ENCODE measurements at places on chromosomes 1 and 21.

- no peak for DNase-seq
Observed at GRCh38 chr1:166972826-166973225, 2.5 kb downstream of the ILDR2 start.

DNA sequence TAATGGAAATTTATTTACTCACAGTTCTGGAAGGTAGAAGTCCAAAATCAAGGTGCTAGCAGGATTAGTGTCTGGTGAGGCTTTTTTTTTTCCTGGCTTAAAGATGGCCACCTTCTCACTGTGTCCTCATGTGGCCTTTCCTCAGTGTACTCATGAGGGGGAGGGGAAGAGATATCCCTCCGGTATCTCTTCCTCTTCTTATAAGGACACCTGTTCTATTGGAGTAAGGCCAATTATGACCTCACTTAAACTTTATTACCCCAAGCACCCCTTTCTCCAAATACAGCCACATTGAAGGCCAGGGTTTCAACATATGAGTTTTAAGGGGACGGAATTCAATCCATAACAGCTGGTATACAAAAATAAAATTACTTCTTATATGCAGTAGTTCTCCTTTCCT is 203.7 kb upstream of the C1orf87 start:
- no peak for DNase-seq

DNA sequence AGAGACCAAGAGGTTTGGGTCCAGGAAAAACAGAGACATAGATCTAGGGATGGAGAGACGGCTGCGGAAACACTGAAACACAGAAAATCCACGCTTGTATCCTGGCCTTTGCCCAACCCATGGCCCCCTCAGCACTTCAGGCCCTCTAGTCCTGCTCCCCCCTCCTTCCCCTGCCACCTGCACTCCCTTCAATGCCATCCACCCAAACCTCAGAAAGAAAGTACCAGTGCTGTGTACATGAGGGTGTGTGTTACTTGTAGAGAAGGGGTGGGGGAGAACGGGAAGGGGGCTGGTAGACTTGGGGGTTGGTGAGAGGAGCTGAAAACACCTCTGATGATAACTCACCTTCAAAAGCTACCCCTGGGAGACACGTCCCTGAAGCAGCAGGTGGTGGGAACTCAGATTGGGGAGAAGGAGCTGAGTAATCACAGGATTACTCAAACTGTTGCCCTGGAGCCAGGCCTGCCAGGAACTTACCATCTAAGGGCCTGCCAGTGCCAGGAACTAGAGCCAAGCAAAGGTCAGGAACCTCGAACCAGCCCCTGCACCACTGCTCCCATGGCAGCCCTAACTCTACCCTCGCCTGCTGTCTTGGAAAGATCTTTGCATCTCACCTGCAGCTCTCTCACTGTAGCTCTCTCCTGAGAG is 11.5 kb downstream of the RORC start:
- DNase-seq: no peak

GRCh38 chr1:61930116-61930645 is 187.9 kb downstream of the PATJ start:
- DNase-seq: no peak

- DNase-seq: peak; percentile 78
Observed at GRCh38 chr1:167223144-167224103, 2.7 kb downstream of the POU2F1 start.

- peak; percentile 11 for DNase-seq
Observed at GRCh38 chr1:65688848-65689247, 103.8 kb upstream of the PDE4B start.

DNA sequence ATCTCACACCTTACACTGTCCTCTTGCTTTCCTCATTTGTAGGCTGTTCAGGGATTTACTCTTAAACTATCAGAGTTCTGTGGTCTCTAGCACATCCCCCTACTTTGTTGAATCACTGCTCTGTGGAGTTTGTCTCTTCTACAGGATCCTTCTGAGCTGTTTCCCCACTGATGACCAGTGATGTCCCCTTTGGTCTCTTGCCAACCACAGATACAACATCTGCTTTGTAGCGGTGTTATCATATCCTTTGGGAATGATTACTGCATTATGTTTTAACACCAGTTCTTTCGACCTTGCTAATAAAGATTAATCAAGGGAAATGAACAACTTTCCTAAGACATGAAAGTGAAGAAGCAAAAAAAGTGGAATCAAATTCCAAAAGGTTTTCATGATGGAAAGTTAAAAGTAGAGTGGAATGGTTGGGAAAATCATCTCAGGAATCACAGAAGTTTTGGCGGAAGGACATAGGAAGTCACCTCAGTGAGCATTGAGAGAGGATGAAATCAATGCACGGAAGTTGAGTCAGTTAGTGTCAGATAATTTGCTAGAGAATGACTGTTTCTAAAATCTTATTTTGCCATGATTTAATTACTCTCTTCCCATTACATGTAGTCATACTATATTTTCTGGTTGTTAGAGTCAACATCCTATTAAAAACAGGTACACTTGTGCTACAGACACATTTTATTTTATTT is 11.2 kb downstream of the OR10K2 start:
- DNase-seq: no peak

- DNase-seq: no peak
Observed at GRCh38 chr21:44611551-44611950, 328 bp upstream of the KRTAP10-8 start.

- DNase-seq: peak; percentile 25
Observed at GRCh38 chr1:32754317-32755097, 51.9 kb upstream of the SYNC start.

- DNase-seq: peak; percentile 8
Observed at GRCh38 chr1:184425449-184426277, 38.8 kb downstream of the C1orf21 start.

GRCh38 chr1:179923029-179923428 is 31.6 kb upstream of the CEP350 start:
- DNase-seq: no peak

DNA sequence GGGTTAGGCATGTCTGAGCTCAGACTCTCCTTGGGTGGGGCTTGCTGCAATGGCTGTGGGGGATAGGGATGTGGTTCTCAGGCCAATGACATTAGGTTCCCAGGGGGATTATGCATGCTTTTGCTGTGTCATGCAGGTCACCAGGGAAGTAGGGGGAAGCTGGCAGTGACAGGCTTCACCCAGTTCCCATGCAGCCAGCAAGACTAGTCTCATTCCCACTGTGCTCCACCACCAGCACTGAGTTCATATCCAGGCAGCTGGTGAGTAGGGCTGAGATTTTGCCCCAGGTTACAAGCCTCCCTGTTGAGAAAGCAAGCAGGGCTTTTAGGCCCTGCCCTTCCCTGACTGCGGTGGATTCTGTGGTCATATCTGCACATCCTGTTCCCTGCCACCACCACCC is 32.1 kb upstream of the PLA2G5 start:
- no peak for DNase-seq

- DNase-seq: no peak
Observed at GRCh38 chr1:147514233-147514632, 27.1 kb upstream of the BCL9 start.

DNA sequence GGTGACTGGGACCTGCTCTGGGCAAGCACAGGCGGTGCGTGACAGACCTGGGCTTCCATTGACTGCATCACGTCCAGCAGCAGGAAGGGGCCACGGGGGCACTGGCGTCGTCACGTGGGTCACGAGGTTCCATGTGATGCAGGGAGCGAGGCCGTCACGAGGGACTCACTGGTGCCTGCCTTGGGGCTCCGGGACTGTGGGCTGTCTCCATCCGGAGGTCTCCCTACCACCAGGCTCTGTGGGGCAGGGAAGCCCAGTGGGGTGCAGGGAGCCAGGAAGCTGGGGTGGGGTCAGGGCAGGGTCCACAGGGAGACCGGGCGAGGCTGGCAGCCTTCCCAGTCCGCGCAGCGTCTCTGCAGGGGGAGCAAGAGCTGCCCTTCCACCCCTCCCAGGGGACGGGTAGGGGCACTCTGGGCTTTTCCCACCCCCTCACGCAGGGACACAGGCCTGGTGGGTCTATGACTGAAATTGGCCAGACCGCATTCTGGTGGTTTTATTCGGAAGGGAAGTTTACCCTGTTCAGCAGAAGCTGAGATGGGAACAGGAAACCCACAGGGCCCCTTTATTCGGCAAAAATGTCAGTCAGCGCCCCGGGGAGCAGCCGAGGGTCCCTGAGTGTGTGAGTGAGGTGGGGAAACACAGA is 416 bp upstream of the TNFRSF14 start:
- peak; percentile 45 for DNase-seq

- no peak for DNase-seq
Observed at GRCh38 chr1:150387200-150387599, 23.3 kb downstream of the RPRD2 start.

DNA sequence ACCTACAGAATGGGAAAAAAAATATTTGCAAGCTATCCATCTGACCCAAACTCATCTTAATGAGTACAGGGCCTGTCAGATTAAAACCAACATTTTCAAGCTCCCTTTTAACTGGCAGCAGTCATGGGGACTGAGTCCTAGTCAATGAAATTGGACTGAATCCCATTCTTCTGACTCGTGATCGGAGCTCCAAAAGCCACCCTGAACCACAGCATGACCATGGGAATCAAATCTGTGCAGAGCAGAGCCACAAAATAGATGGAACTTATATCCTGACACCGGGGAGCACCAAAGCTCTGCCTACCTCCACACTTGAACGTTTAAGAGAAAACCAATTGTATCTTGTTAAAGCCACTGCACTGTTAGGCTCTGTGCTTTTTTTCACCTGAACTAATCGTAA is 5.0 kb upstream of the RWDD3 start:
- no peak for DNase-seq

DNA sequence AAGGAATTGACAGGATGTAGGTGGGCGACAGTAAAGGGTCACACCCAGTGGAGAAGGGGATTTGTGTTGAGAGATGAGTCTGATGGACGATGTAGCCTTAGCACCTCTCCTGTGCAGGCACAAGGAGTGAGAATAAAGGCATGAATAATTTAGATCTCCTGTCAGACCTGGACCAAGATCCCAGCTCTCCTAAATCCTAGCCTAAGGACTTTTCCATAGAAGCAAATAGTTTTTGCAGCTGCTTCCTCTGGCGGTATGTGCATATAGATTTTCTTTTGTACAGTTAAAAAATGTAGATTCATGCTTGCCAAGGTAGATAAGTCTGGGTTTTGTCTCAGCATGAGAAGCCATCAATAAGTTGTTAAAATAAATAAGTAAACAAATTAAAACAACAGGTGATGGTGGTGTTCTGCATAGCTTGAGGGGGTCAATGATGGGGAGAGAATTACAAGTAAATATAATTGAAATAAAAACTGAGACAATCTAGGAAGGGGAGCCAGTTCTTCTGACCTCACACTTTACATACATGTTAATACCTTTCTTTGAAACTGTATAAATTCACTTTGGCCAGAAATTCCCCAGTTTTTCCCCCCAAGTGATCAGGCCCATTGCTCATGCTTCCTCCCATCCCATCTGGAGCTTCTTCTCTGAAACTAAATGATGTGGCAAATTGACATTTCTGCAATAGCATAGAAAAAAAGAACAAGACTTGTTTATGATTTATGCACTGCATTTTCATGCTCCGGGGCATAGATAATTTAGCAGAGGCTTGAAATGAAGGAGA is 12.4 kb upstream of the ZP4 start:
- DNase-seq: no peak

DNA sequence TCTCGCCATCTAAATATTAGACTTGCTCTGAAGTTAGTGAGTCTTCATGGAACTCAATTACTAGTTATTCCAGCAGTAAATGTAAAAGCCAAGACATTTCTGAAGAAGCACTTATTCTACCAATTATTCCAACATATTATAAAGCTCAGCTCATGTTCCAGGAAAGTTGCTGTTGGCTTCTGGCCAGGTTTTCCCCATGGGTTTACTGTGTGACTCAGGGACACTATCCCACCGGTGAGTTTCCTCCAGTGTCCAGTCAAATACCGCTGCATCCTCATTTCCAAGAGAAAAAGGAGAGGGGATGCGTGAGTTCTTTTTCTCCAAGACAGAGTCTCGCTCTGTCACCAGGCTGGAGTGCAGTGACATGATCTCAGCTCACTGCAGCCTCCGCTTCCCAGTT is 9.2 kb upstream of the HHIPL2 start:
- DNase-seq: peak; percentile 47

DNA sequence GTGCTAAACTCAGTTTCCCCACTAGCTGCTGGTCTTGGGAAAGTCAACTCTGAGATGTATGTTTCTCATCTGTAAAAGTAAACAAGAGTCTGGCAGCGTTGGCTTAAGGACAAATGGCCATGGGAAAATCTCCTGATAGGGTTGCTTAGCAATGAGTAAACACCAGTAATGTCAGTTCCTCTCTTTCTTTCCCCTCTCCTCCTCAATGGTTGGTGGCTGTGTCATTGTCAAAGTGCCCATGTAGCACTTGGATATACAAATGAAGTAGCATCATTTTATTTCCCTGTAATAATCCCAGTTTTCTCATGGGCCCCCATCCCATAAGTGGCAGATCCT is 2.2 kb upstream of the FYB2 start:
- no peak for DNase-seq

GRCh38 chr1:184559117-184559713 is 172.4 kb downstream of the C1orf21 start:
- DNase-seq: no peak

GRCh38 chr1:14930247-14930965 is 223.1 kb upstream of the TMEM51 start:
- DNase-seq: no peak
